Stimulated activated naive B cell treated with anti-CD40 and anti-IgM and Interleukin-4, amounts not matched to agents 10 μg/mL and 1 μg/mL and 100 μg/mL, for 72 hours (primary cell): ENCODE measurements at places on chromosomes 6 and 20.

DNA sequence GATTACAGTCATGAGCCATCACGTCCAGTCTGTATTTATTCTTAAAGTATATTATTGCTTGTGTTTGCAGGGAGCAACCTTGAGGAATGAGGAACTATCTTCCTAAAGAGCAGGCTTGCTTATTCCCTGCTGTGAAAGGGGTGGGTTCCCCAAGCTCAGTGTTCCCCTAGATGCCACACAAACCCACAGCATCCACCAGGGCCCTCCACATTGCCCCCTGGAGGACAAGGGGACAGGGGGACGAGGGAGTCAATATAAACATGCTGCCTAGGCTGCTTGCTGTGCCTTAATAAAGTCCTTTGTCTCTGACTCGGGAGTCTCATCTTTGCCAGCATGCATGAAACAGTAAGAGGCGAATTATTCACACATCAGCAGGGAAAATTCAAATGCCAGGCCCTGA is 8.0 kb upstream of the IDH3B start:
- no peak for DNase-seq

DNA sequence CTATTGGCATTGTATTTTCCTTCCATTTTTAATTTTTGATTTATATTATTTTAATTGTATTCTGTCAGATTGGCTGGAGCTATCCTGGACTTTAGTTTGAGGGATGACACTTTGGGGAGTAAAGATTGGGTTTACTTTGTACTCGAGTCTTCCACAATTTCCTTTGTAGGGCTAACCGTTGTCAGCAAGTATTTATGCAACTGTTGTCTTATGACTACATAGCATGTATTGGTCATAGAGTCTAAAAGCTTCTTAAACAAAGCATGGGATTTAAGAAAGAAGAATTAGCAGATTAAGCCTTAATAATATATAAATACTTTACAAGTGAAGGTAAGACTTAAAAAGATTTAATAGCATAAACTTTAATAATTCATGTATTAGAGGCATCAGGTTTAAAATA is 19.6 kb downstream of the FARS2 start:
- no peak for DNase-seq

GRCh38 chr20:36093025-36093803 is 61.3 kb upstream of the EPB41L1 start:
- DNase-seq = peak; percentile 17

DNA sequence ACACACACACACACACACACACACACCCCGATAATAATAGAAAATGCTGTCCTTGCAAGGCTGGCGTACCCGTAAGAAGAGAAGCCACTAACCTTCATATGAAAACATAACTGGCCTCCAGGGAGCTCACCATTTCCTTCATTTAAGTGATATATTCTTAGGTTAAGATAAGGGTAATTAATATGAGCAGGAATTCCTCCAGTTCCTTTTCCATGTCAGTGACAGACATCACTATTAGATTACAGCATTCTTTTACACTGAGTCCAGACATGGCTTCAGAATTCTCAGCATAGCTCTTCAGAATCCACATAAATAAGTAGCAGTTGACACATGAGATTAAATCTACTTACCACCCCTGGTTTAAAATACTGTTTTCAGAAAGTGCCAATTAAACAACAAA is 121.9 kb downstream of the SIM1 start:
- DNase-seq = no peak

GRCh38 chr6:12203001-12203400 is 87.2 kb upstream of the EDN1 start:
- DNase-seq = no peak

GRCh38 chr6:143222801-143223231 is 162.1 kb downstream of the AIG1 start:
- no peak for DNase-seq

GRCh38 chr6:498795-499231 is 107.3 kb downstream of the IRF4 start:
- DNase-seq = no peak

GRCh38 chr20:10662151-10662550 is 11.6 kb downstream of the JAG1 start:
- no peak for DNase-seq

DNA sequence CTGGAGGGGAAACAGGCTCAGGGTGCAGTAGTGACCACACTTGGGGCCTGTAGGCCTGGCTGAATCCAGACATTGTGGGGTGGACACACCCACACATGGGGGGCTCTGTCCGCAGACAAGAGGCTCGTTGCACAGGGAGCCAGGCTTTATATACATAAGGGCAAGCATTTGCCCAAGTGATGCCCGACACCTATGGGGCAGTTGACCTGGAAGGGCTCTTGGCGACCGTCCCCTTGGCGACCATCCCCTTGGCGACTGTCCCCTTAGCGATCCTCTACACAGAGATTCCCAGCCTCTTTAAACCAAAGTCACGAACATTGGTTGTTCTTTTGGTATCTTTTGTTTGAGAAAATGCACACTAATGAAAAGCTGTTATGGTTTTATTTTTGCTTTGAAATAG is 2.7 kb downstream of the TOX2 start:
- no peak for DNase-seq

DNA sequence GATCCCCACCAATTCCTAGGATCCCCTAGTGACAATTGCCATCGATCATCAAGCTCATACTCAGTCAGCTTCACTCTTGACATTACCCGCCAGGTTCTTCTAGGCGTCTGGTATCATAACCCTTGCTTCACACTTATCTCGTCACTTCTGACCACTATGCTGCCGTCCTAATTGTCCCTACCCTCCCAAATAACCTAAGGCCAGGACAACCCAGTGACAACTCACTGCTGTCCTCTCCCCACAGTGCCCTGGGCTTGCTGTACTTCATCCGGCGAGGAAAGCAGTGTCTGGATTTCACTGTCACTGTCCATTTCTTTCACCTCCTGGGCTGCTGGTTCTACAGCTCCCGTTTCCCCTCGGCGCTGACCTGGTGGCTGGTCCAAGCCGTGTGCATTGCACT is 3.7 kb downstream of the SYS1 start:
- DNase-seq = no peak

DNA sequence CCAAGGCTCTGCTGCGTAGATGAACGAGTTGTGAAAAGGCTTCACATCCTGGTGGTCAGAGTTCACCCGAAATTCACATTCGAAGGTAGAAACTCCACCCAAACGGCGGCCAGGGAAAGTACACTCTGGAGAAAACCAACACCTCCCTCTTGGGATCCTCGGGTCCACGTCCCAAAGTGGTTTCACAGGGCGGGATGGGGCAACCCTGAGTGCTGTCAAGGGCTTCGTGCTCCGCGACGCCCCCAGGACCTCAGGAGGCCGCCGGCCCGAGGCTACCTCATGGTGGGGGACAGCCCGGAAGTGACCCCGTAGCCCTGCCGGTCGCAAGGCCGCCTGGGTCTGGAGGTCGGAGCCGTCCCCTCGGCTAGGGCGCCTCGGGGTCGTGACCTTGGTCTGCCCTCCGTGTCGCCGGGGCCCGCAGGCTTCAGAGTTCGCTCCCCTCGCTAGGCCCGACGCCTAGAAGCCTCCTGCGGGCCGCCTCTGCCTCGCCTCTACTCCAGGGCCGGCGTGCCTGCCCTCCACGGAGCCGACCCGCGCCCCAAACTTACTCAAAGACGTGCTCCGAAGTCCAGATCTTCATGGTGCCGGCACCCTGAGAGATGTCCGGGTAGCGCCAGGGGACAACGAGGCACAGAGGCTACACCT is at the start of gene PRELID3B:
Gene PRELID3B (minus strand): TSS at position 636 of the 645 bp plus-strand sequence. CDS start 56 bp downstream, at position 580.
- no peak for DNase-seq

DNA sequence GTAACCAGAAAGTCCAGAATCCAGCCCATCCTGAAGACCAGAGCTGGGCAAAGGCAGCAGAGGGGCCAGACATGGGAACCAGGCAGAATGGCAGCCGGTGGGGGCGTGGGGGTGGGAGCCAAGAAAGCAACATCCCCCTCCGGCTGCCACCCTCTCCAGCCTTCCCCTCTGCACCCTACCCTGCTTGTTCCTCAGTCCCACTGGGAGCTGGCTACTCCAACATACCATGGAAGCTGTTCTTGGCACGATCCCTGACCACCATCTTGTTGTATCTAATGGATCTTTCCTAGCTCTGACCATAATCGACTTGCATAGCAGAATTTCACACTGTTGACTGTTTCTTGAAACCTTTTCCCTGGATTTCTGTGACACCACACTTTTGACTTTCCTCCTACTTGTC is 30.2 kb downstream of the ADA start:
- DNase-seq = no peak

DNA sequence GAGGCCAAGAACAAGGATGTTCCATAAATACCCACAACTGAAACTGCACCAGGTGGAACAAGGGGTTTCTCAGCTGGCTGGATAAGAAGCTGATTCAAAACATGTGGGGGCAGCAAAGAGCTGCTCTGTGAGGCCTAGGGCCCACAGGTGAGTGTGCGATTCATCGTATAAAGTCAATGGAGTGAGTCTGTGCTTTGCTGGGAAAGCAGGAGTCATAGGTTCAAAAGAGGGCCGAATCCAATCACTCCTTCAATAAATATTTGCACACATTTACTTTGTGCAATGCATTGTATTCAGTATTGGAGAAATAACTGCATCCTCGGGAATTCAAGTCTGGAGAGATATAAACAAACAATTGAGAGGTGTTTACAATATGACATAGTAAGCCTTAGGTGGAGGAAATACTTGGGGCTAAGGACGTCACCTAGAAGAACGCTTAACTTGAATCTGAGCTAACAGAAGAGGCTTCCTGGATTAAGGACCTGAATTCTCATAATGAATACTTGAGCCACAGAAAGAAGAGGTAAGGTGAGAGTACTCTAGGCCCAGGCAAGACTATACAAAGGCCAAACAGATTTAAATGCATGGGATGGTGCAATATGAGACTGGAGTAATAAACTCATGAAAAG is 83.7 kb upstream of the TMEM30A start:
- no peak for DNase-seq

DNA sequence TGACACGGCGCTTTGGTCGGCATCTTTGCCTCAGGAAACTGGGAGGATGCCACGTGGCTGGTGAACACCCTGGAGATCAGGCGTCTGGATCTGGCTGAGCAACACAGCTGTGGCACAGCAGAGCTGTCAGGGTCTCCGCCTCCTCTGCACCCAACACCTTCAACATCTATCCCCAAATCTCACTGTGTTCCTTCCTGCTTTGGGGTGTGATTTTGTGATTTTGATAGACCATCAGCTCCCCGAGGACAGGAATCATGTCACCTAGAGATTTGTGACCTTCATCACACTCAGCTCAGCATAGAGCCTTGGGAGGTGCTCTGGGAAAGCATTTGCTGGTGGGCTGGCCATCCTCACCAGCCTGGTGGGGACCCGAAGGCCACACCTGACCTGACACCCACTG is 203.7 kb upstream of the FOXQ1 start:
- DNase-seq = no peak

DNA sequence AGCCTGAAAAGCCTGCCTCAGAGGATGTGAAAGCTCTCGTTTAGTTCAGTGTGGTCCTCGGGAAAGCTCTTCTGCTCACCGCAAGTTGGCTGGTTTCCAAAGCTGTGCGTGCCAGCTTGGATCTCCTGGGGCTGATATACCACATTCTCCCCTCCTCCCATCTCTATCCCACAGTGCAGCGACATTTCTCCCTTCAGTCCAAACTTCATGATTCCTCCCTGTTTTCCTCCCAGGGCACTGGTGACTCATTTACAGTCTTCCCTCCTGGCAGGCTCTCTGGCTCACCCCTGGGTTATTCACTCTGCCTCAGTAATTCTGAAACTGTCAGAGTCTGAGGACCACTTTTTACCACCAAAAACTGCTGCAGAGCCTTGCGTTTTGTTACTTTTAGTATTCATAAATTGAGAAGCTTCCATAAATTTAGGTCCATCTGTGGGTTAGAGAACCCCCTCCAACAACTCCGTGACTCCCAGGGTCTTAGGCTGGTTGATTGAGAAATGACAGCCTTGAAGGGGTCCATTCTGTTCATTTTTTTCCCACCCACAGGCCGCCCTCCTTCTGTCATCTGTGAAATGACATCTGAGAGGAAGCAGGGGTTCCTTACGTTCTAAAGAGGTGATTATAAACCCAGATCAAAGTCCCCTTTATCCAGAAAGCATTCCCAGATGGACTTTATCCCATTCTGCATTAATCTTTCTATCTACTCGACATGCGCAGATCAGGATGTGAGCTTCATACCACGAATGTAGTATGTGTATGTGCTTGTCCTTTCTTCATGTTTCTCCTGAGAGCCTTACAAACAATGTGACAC is 6.1 kb downstream of the TRIM10 start:
- DNase-seq = no peak

DNA sequence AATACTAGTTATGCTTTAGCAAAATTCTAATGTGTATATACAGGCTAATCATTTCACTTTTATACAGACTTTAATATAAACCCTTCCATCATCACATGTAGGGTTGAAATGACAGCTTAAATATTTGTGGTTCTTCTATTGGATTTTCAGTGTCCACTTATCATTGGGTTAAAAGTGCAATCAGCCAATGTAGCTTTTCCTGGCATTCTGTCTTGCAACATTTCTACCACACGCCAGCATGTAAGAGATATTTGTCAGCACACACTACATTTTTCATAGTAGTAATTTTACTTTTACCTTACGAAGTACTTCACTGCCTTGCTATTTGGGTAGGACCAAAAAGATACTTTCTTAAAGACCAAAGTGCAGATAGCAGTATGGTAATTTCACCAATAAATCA is 252.0 kb downstream of the TBX18 start:
- DNase-seq = no peak

GRCh38 chr6:82690283-82690682 is 326.7 kb downstream of the TPBG start:
- DNase-seq = no peak

GRCh38 chr20:2693286-2694007 is 867 bp downstream of the EBF4 start:
- DNase-seq = peak; percentile 16

DNA sequence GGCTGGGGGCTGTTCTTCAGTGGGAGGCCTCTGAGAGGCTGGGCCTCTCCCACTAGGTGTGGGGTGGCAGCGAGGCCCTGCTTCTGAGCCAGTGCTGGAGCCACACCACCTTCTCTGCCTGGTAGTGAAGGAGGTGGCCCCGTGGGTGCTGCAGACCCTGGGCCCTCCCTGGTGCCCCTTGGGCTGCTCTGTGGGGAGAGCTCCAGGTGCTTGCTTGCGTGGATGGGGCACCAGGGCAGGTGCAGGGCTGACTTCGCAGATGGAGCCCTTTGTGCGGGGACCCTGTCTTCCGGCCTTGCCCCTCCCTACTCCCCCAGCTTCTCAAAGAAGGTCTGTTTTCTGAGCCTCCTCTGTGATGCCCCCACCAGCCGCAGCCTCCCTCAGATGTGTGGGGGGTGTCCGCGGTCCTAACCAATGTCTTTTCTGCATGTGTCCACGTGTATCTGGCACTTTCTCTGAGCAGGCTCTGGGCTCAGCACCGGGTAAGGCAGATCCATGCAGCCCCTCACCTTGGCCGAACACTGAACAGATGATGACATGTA is 17.2 kb upstream of the MYT1 start:
- no peak for DNase-seq

- peak; percentile 68 for DNase-seq
Observed at GRCh38 chr6:108835218-108835850, 12.9 kb upstream of the ARMC2 start.
